ENCODE measurements at places on chromosomes 4 and X. TPM values are rescaled to one million over a fixed set of nuclear protein-coding genes. Genes with fewer than 3 reads are reported as not detected.

Gene TKTL1
- total RNA-seq: not detected

Gene PASD1
- total RNA-seq: not detected

Gene VCX
- total RNA-seq: not detected

Gene MAGEA4
- 0.68 TPM for total RNA-seq

Gene DCK
- 13.2 TPM for total RNA-seq

Gene TCEAL8
- 79.0 TPM for total RNA-seq

Gene SPANXD
- not detected for total RNA-seq

Gene LRIT3
- 0.09 TPM for total RNA-seq

Gene ADRA2C
- 8.6 TPM for total RNA-seq

Gene MYOZ2
- total RNA-seq: not detected

Gene PFKFB1
- total RNA-seq: 0.31 TPM

Gene MAGED4
- total RNA-seq: 79.1 TPM

DNA sequence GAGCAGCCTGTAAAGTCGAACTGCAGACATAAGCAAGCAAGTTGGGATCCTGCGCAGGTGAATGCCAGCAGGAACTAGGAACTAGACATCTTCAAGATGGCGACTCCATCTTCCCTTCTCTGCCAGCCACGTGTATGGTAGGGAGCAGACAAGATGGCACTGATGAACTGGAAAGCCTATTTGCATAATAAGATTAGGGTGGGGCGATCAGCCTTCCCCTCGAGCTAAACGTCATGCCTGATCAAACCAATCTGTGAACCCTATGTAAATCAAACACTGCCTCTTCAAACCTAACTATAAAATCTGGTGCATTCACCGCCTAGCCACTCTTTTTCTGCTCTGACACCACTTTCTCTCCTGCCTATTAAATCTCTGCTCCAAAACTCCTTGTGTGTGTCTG, 28.1 kb upstream of the LGI2 start:
- no peak overlapping the region for H3K4me3 ChIP-seq
- no peaks in the 10 kb centered on the region for H3K4me1 ChIP-seq
- H3K27ac ChIP-seq: no peak overlapping the region

GRCh38 chr4:74451214-74451661, 6.3 kb downstream of the AREG start:
- no peak for DNase-seq
- H3K27me3 ChIP-seq: no peaks in the 10 kb centered on the region
- H3K36me3 ChIP-seq: no peaks in the 10 kb centered on the region

- no peaks in the 10 kb centered on the region for H3K27me3 ChIP-seq
- no peak overlapping the region for H3K27ac ChIP-seq
- H3K36me3 ChIP-seq: peaks cover 8% of the 10 kb centered on the region
Observed at GRCh38 chrX:19743386-19743785, 144.0 kb downstream of the SH3KBP1 start.

GRCh38 chr4:164997324-164997723, 19.9 kb upstream of the TRIM61 start:
- no peak overlapping the region for H3K4me3 ChIP-seq
- no peaks in the 10 kb centered on the region for H3K27me3 ChIP-seq
- no peaks in the 10 kb centered on the region for H3K36me3 ChIP-seq

GRCh38 chr4:44160776-44161367, 287.7 kb downstream of the KCTD8 start:
- no peaks in the 10 kb centered on the region for H3K4me1 ChIP-seq
- H3K27ac ChIP-seq: no peak overlapping the region
- no peaks in the 10 kb centered on the region for H3K27me3 ChIP-seq
- DNase-seq: no peak
- no peak overlapping the region for H3K4me3 ChIP-seq

DNA sequence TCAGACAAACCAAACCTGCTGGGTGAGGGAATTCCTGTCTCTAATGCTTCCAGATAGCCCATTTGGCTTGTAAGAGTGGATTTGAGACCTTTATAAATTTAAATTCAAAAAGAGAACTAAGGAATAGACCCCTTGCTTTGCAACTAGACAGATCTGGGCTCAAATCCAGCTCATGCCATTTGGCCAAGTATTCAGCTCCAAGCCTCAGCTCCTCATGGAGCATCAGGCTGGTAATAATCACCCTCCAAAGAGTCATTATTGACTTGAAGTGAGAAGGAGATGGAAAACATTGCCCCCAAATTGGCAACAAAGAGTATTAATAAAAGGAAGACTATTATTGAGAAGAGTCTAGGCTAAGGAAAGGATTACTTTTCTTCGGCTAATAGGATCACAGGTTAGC, 134.7 kb downstream of the PDE5A start:
- H3K4me1 ChIP-seq: no peaks in the 10 kb centered on the region
- peaks cover 1% of the 10 kb centered on the region for H3K36me3 ChIP-seq
- no peaks in the 10 kb centered on the region for H3K27me3 ChIP-seq
- no peak for DNase-seq
- no peak overlapping the region for H3K27ac ChIP-seq
- H3K4me3 ChIP-seq: no peak overlapping the region

- no peaks in the 10 kb centered on the region for H3K36me3 ChIP-seq
- no peaks in the 10 kb centered on the region for H3K4me1 ChIP-seq
- no peak overlapping the region for H3K27ac ChIP-seq
- no peaks in the 10 kb centered on the region for H3K27me3 ChIP-seq
- no peak overlapping the region for H3K4me3 ChIP-seq
- DNase-seq: no peak
Observed at GRCh38 chr4:121651597-121651996, 45.2 kb downstream of the ANXA5 start.

GRCh38 chrX:40004921-40005291, 92.9 kb downstream of the BCOR start:
- H3K36me3 ChIP-seq: 0 out of 2 replicates have a peak, but pooled peaks cover 5% of the 10 kb centered on the region
- peak; percentile 42 for DNase-seq
- peak overlapping the region; percentile 65 for H3K4me3 ChIP-seq
- H3K27me3 ChIP-seq: peaks cover 26% of the 10 kb centered on the region
- peaks cover 14% of the 10 kb centered on the region for H3K4me1 ChIP-seq
- H3K27ac ChIP-seq: no peak overlapping the region

- H3K27me3 ChIP-seq: peaks cover 10% of the 10 kb centered on the region
- peak overlapping the region; percentile 73 for H3K4me3 ChIP-seq
- no peaks in the 10 kb centered on the region for H3K36me3 ChIP-seq
- H3K4me1 ChIP-seq: no peaks in the 10 kb centered on the region
- no peak overlapping the region for H3K27ac ChIP-seq
Observed at GRCh38 chr4:83335701-83336100, 1.1 kb upstream of the HPSE start.

- no peak overlapping the region for H3K27ac ChIP-seq
- no peaks in the 10 kb centered on the region for H3K27me3 ChIP-seq
- H3K36me3 ChIP-seq: no peaks in the 10 kb centered on the region
- no peak overlapping the region for H3K4me3 ChIP-seq
- no peak for DNase-seq
- H3K4me1 ChIP-seq: peaks cover 5% of the 10 kb centered on the region
Observed at GRCh38 chr4:53593765-53594164, 2.5 kb upstream of the LNX1 start.

- H3K27me3 ChIP-seq: no peaks in the 10 kb centered on the region
- H3K36me3 ChIP-seq: no peaks in the 10 kb centered on the region
- no peak for DNase-seq
- H3K4me1 ChIP-seq: no peaks in the 10 kb centered on the region
Observed at GRCh38 chr4:133823177-133823576, 378.4 kb downstream of the PABPC4L start.

DNA sequence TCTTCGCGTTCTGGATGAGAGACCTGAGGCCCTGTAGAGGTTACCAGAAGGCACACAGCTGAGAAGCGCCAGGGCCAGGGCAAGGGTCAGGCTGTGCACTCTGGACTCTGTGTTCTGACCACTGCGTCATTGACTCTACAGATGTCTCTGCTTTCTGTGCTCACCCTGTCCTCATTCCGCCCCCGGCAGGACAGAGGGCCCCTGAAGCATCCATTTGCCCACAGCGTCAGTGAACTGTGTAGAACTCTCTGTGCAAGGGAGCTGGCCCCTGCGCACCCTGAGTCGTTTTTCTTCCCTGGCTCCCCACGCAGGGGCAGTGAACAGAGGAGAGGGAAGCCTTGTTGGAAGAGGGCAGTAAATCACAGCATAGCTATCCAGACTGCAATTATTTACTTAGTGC, 6.1 kb upstream of the WAS start:
- H3K36me3 ChIP-seq: peaks cover 3% of the 10 kb centered on the region
- H3K4me3 ChIP-seq: peak overlapping the region; percentile 86
- H3K4me1 ChIP-seq: no peaks in the 10 kb centered on the region
- no peak for DNase-seq

- DNase-seq: no peak
- H3K4me1 ChIP-seq: peaks cover 7% of the 10 kb centered on the region
- H3K27ac ChIP-seq: no peak overlapping the region
- no peak overlapping the region for H3K4me3 ChIP-seq
Observed at GRCh38 chr4:151527699-151528098, 118.7 kb downstream of the FHIP1A start.

DNA sequence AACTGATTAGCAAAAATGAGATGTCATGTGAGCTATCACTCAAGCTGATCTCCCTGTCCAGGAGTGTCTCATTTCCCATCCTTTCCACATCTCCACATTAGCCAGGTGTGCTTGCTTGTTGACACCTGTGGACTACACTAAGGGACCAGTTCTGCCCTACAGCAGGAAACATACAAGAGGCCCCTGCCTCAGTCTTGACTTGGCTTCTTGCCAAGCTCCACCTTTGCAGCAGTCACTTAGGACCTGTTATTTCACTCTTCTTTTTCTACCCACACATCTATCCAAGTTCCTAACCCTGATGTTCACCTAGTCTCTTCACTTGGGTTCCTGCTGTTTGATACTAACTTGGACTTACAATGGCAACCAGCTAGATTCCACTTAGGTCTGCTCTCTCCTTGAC, 13.2 kb downstream of the FRMD7 start:
- DNase-seq: no peak
- no peaks in the 10 kb centered on the region for H3K36me3 ChIP-seq
- H3K27ac ChIP-seq: no peak overlapping the region
- no peaks in the 10 kb centered on the region for H3K27me3 ChIP-seq

DNA sequence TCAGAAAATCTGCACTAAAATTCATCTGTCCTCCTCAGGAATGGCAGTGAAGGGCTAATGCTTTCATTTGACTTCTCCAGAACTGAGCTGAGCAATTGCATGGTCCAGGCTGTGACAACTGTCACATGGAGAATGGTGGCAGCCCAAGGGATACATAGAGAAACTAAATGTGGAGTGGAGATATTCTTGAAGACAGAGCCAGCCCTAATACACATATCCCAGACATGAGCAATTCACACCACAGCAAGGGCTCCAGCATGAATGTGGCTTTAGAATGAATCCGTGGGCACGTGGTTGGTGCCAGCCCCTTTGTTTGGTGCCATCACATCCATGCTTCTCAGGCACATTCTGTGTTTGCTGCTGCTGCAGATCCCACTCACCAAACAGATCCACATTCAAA, 121.6 kb upstream of the MXRA5 start:
- no peak for DNase-seq
- no peaks in the 10 kb centered on the region for H3K36me3 ChIP-seq
- H3K4me1 ChIP-seq: no peaks in the 10 kb centered on the region
- no peak overlapping the region for H3K4me3 ChIP-seq
- H3K27ac ChIP-seq: no peak overlapping the region

- no peaks in the 10 kb centered on the region for H3K4me1 ChIP-seq
- DNase-seq: no peak
- no peak overlapping the region for H3K4me3 ChIP-seq
Observed at GRCh38 chr4:144750348-144750747, 104.4 kb downstream of the HHIP start.

GRCh38 chr4:152778656-152779512, 646 bp downstream of the TIGD4 start:
- no peaks in the 10 kb centered on the region for H3K36me3 ChIP-seq
- no peak for DNase-seq
- no peaks in the 10 kb centered on the region for H3K4me1 ChIP-seq
- no peaks in the 10 kb centered on the region for H3K27me3 ChIP-seq

GRCh38 chr4:187000281-187000680, 276.6 kb upstream of the FAT1 start:
- no peak overlapping the region for H3K4me3 ChIP-seq
- no peak overlapping the region for H3K27ac ChIP-seq

DNA sequence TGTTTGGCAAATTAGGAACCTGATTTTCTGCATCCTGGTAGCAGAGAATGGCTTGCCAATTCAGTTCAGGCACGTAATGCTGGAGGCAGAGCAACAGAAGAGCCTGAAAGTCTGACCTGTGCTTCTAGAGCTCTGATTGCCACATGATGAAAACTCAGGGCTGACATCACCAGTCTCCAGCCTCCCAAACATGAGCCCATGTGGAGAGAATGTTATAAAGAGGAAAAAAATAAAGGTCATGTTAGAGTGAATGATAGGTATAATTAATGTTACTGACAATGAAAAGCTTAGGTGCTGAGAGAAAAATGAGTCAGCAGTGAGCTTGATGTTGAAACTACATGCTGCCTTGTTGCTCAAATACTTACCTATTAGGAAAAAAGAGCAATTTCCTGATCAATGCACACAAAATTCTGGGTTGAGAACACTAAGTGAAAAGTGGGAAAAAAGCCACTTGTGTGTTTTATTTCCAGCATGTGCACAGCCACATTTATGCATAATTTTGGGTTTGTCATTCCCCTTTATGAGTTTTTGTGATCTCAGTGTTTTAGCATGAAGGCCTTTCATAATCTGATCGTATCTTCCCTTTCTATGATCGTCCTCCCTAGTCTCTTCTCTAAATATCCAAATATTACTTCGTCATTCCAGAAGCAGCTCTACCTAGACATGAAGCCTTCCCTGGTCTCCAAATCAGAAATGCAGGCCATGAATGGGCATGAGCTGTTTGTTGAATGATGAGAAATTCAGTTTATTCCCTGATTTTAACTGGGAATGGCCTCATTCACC, 113.3 kb upstream of the CPEB2 start:
- no peaks in the 10 kb centered on the region for H3K36me3 ChIP-seq
- no peaks in the 10 kb centered on the region for H3K4me1 ChIP-seq
- H3K27ac ChIP-seq: no peak overlapping the region
- H3K27me3 ChIP-seq: no peaks in the 10 kb centered on the region
- no peak overlapping the region for H3K4me3 ChIP-seq

DNA sequence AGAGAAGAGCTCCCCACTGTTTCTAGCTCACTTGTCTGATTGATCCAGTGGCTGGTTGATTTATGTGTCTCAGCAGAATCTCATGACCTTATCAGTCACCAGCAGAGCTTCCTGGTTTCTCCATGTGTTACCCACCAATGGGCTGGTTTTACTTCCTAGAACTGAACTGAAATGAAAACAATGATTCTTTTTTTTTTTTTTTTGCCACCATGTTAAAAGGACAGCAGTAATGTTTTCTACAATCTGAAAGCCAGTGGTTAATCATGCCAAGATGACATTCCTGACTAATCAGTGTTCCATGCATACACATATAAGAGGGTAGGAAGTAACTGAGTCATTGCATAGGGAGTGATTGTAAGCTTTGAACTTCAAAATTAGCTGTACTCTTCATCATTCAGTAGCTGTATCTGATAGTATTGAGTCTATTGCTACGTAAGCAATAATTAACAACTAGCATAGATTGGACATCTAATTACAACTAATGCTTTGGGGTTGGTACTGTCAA, 67.7 kb downstream of the SLC4A4 start:
- H3K4me1 ChIP-seq: no peaks in the 10 kb centered on the region
- no peak overlapping the region for H3K27ac ChIP-seq
- H3K27me3 ChIP-seq: no peaks in the 10 kb centered on the region
- H3K4me3 ChIP-seq: no peak overlapping the region
- no peak for DNase-seq

GRCh38 chr4:52959541-52959940, 97.4 kb downstream of the RASL11B start:
- no peak for DNase-seq
- no peak overlapping the region for H3K27ac ChIP-seq
- H3K4me3 ChIP-seq: no peak overlapping the region
- no peaks in the 10 kb centered on the region for H3K27me3 ChIP-seq
